Tongue (tissue), 3 donors: ENCODE measurements at places on chromosomes 3 and 15. TPM values are rescaled to one million over a fixed set of nuclear protein-coding genes. Genes with fewer than 3 reads are reported as not detected.
A peak's percentile ranks its signal among the peaks of the same experiment; 100 is the strongest.

DNA sequence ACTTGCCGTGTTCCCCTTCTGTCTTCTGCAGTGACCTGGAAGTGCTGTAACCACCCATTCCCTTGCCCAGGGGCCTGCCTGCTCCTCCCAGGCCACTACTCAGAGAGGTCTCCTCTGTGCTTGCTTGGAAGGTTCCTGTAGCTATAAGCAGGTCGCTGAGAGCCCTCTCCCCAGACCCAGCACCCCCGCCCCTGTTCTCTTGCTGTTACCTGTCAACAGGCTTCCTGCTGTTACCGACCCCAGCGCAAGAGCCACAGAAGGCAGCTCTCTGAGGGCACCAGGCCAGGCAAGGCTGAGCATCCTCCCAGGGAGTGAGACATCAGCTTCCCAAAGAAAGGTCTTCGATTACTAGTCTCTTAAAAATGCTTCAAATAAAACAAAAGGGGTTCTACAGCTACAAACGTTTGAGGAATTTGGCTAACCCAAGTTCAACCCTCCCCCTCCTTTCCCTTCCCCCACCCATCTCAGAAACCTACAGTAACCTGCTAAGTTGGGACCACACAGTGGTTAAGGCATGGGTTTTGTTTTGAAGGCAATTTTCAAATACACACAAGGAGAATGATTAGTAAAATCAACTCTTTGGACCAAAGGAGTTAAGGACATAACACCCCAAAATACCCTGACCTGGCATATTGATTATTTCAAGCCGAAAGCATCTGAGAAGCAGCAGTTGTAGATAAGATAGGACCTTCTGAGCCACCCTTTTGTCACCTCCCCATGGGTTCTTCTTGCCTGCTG is 74.9 kb upstream of the MFGE8 start:
- DNase-seq: no peak

DNA sequence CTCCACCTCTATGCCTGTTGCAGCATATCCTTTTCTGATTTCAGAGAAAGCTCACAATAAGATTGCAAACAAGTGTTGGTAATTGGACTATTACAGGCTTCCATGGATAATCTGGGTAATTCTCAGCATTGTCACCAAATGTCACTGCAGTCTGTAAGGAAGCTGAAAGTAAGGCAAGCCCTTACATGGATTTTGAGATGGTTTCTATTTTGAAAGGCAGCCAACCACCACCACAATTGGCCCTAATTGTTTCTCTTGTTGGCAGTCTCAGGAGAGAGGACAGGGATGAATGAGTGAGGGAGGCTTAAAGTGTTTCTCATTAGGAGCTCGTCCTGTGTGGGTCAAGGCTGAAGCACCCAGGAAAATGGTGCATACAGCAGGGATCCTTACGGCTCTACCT is 879.9 kb downstream of the TUSC7 start:
- no peak for DNase-seq

- DNase-seq: no peak
Measured at GRCh38 chr3:44442596-44443309, 34.7 kb downstream of the ZNF445 start.

The EPHA3 gene
- total RNA-seq: 65.6 TPM

- no peak for DNase-seq
Measured at GRCh38 chr3:193620057-193620456, 27.0 kb downstream of the OPA1 start.

DNA sequence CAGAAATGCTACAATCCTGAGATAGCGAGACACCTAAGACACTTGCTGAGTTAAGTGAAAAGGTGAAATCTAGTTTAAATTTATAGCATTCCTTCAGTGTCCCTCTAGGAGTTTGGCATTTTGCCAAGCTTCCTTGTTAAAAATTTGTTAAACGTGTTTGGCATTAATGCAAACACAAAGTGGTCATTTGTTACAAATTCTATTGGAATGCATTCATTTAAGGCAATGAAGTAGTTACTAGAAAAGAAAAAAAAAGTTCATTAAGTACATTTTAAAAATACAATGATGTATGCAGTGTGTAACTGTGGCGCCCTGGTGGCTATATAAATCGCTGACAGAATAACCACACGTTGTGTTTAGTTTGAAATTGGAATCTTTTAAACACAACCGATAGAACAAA is 31.3 kb upstream of the WNT5A start:
- no peak for DNase-seq

GRCh38 chr3:40181182-40181581 is 128.3 kb upstream of the EIF1B start:
- no peak for DNase-seq

DNA sequence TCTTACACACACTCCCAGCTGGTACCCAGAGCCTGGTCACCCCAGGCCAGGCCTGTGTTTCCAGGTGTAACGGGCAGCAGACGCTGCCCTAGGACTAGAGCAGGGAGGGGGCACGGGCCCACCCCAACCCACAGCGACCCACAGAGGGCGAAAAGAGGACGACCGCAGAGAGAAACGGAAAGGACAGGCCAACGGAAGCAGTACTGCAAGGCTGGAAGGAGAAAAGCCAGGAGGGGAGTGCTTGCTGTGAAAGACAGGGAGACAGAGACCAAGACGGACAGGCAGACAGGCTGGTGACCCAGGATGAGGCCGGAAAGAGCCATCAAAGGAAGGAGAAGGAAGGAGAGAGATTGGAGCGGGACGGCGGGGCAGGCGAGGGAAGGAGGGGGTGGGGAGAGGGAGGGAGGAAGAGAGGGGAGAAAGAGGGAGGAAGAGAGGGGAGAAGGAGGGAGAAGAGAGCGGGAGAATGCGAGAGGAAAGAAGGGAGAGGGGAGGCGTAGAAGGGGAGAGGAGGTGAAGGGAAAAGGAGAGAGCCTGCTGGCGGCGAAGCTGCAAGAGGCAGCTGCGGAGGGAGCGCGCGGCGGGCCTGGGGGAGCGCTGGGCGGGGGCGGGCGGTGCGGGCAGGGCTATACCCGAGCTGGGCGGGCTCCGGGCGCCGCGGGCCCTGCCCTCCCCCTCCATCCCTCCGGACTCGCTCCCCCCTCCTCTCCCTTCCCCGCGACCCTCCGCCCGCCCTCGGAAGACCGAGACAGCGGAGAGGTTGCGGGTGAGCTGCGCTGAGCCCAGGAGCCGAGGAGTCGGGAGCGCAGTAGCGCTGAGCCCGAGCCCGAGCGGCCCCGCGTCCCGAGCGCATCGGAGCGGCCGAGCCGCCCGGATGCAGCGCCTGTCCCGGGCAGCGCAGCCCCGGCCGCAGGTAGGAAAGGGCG is at the start of gene SLC6A1:
Gene SLC6A1 (plus strand): TSS at position 732 of the 926 bp plus-strand sequence. CDS start 24,464 bp downstream, outside the sequence.
- peak; percentile 61 for DNase-seq
